ENCODE measurements at places on chromosomes 1 and 21. TPM values are rescaled to one million over a fixed set of nuclear protein-coding genes. Genes with fewer than 3 reads are reported as not detected.

The OR2L2 gene
- total RNA-seq: not detected

The OR6N1 gene
- total RNA-seq: not detected

The CELSR2 gene
- total RNA-seq: 0.80 TPM

The CHI3L1 gene
- 2.9 TPM for total RNA-seq

The MYOM3 gene
- 0.13 TPM for total RNA-seq

The ACTL8 gene
- total RNA-seq: not detected

The RNF115 gene
- 25.4 TPM for total RNA-seq

The TMEM240 gene
- total RNA-seq: 4.0 TPM

The ERG gene
- 143 TPM for total RNA-seq

Data from thoracic aorta endothelial cell (primary cell).